ENCODE measurements at places on chromosomes 6 and 20. TPM values are rescaled to one million over a fixed set of nuclear protein-coding genes. Genes with fewer than 3 reads are reported as not detected.
A peak's percentile ranks its signal among the peaks of the same experiment; 100 is the strongest.

The SLC35D3 gene
- total RNA-seq, result not detected

The MMP24 gene
- 7.5 TPM for total RNA-seq

The TRDN gene
- total RNA-seq, result not detected

The MOCS3 gene
- total RNA-seq, result 9.5 TPM

The KIFC1 gene
- total RNA-seq, result 8.4 TPM

The BPIFB4 gene
- not detected for total RNA-seq

The SPATA25 gene
- total RNA-seq, result 0.25 TPM

The DBNDD2 gene
- 64.4 TPM for total RNA-seq

The PACRG gene
- total RNA-seq, result 1.7 TPM

DNA sequence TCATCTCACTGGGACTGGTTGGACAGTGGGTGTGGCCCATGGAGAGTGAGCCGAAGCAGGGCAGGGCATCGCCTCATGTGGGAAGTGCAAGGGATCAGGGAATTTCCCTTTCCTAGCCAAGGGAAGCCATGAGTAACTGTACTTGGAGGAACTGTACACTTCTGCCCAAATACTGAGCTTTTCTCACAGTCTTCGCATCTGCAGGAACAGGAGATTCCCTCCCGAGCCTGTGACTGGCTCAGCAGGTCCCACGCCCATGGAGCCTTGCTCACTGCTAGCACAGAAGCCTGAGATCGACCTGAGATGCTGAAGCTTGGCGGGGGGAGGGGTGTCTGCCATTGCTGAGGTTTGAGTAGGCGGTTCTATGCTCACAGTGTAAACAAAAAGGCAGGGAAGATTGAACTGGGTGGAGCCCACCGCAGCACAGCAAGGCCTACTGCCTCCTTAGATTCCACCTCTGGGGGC is 10.4 kb upstream of the CALHM5 start:
- no peak for DNase-seq

GRCh38 chr6:63804381-63804956 is 168.9 kb downstream of the PHF3 start:
- DNase-seq, result peak; percentile 54

DNA sequence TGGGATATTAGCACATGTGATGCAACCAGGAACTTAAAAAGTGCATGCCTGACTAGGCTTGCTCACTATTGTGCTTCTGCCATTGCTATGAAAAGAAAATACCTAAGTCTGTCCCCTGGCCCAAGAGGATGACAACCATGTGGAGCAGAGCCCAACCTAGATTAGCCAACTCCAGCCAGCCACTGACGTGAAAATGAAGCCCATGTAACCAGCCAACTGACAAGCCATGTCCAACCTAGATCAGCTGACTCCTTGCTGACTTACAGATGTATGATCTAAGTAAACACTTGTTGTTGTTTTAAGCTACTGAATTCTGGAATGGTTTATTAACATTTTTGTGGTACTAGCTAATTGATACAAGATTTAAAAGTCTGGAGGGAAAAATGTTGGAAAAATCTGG is 47.5 kb downstream of the PIGU start:
- no peak for DNase-seq

DNA sequence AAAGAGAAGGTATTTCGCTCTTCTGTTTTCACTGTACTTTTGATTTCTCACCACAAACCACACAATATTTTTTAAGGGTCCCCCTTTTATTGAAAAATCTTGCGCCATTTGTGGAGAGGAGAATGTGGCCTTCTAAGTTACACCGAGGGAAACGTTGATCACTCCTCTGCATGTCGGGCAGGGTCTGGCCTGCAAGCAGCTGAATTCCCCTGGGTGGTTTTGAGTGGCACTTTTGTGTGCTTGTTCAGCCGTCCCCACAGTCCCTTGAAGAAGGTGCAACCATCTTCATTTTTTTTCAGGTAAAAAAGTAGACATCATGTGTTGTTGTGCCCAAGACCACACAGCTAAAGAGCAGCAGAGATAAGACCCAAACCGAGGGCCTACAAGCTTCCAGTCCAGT is 6.1 kb downstream of the GPR31 start:
- DNase-seq, result no peak

DNA sequence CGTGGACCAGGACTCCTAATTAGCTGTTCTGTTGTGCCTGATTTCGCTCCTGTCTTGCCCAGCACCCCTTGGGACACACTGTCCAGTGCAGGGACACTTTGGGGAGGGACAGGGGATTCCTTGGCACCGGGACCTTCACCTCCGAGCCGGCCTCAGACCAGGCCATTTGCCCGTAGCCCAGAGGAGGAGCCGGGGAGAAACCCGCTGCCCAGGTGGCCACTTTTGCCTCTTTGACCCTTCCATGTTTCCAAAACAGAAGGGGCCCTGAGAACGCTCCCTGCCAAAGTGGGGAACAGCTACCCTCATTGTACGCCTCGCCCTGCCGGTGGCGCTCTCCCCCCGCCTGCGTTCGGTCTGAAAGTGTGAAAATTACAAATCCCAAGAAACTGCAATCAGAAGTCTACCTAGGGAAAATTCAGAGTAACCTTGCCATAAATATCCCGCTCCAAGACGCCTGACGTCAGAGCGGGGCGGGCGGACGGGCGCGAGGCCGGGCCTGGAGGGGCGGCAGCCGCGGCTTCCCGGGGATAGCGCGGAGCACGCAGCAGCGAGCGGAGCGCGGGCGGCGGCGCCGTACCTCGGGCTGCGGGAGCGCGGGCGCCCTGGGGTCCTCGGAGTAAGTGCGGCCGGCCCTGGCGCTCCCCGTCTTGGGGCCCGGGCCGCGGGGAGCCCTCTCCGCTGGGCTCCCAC is at the start of gene DAAM2:
Gene DAAM2 (plus strand): TSS at position 527 of the 690 bp plus-strand sequence. CDS start 63,927 bp downstream, outside the sequence.
- DNase-seq, result no peak

DNA sequence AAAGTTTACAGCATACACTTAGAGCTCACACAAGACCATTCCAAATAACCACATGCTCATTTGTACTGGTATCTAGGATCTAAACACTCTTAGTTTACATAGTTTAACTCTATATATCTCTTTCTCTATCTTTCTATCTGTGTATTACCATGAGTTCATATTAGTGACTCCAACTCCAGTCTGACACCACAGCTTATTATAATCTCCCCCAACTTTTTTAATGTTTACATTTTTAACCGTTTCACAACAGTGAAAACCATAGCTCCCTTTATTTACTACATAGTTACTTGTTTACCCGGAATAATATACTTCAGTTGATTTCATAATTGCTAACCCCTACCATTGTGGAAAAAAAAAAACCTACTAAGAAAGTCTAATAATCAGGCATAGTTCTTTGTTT is 362.4 kb upstream of the RGS17 start:
- DNase-seq, result no peak

GRCh38 chr6:101770116-101770515 is 376.6 kb downstream of the GRIK2 start:
- no peak for DNase-seq

GRCh38 chr6:34992376-34992775 is 103.3 kb downstream of the ANKS1A start:
- DNase-seq, result no peak

GRCh38 chr6:170155464-170156196 is 135.2 kb downstream of the DLL1 start:
- DNase-seq, result no peak

GRCh38 chr6:165894171-165894825 is 231.3 kb upstream of the PDE10A start:
- DNase-seq, result no peak

- peak; percentile 47 for DNase-seq
Observed at GRCh38 chr20:35561268-35561667, 19.4 kb downstream of the ERGIC3 start.

- no peak for DNase-seq
Observed at GRCh38 chr6:33694401-33694931, 17.0 kb downstream of the UQCC2 start.

GRCh38 chr20:35663516-35664465 is 909 bp downstream of the CPNE1 start:
- no peak for DNase-seq

- DNase-seq, result no peak
Observed at GRCh38 chr6:19268718-19269117, 568.5 kb upstream of the ID4 start.

DNA sequence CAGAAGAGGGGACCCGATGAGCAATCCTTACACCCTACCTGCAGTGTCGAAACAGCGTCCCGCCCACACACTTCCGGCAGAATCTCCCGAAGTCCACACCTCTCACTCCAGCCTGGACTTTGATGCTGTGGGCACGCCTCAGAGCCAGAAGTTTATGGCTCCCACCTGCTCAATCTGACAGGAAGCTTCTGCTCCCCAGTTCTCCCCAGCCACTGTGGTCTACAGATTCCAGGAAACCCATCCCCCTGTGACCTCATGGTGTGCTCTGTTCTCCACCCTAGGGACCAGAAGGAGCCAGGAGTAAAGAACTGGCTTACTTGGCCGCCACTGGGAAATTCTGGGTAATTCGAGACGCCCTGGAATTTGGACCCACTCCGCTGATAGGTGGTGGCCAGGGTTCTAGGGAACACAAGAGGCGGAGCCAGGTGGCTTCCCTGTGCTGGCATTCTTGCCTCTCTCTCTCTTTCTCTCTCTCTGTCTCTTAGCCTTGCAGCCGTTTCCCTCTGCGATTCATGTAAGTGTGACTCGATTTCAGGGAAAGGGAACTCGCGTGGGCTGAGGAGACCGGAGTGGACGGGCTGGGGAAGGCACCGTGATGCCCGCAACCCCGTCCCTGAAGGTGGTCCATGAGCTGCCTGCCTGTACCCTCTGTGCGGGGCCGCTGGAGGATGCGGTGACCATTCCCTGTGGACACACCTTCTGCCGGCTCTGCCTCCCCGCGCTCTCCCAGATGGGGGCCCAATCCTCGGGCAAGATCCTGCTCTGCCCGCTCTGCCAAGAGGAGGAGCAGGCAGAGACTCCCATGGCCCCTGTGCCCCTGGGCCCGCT is at the start of gene TRIM15:
Gene TRIM15 (plus strand): TSS at position 457 of the 828 bp plus-strand sequence. CDS start 139 bp downstream, at position 596.
- no peak for DNase-seq

GRCh38 chr6:107442938-107443607 is 16.3 kb downstream of the PDSS2 start:
- DNase-seq, result no peak

- no peak for DNase-seq
Observed at GRCh38 chr6:56758553-56758952, 115.9 kb upstream of the DST start.

DNA sequence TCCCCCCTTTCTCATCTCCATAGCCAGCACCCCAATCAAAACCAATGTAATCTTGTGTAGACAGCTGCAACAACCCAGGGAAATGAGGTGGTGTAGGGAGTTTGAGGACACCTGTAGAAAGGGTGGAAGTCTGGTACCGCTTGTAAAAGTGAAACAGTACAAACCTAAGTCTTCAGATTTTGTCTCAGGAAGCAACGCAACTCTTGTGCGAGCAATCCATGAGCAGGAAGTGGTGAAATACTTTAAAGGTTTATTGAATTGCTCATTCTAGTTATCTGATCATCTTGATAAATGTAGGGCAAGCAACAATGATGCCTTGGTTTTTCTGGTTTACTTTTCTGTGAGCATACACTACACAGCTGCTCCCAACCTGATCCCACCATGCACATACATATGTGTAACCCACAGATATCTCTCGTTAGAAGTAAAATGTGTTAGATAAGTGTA is 71.1 kb upstream of the THEMIS start:
- peak; percentile 66 for DNase-seq
